Placental pericyte (primary cell): ENCODE measurements at places on chromosomes 5 and 9. TPM values are rescaled to one million over a fixed set of nuclear protein-coding genes. Genes with fewer than 3 reads are reported as not detected.

Gene DNAJC25
- 8.6 and 13.8 TPM in 2 replicates for total RNA-seq

Gene NPR3
- total RNA-seq = 2.0 and 6.4 TPM in 2 replicates

Gene IL3
- not detected in 2 replicates for total RNA-seq

Gene OR1Q1
- total RNA-seq = not detected in 2 replicates

Gene NUTM2G
- not detected in 2 replicates for total RNA-seq

Gene AHRR
- total RNA-seq = 55.8 and 58.2 TPM in 2 replicates

Gene CDH10
- 0.29 TPM in 1 of 2 replicates, not detected in the other for total RNA-seq

Gene MARCHF3
- total RNA-seq = 22.5 and 44.0 TPM in 2 replicates

Gene SYK
- under 0.01 TPM in 1 of 2 replicates, not detected in the other for total RNA-seq

Gene TMC1
- 0.86 TPM in 1 of 2 replicates, not detected in the other for total RNA-seq

Gene HSPB3
- 1.0 and 3.1 TPM in 2 replicates for total RNA-seq

Gene SH2D3C
- total RNA-seq = 0.22 TPM in 1 of 2 replicates, not detected in the other

Gene GPX8
- total RNA-seq = 102 and 145 TPM in 2 replicates

Gene RANBP17
- total RNA-seq = 13.6 and 42.2 TPM in 2 replicates

Gene SEMA4D
- total RNA-seq = under 0.01 TPM in 1 of 2 replicates, not detected in the other

Gene TMEM174
- total RNA-seq = not detected in 2 replicates

Gene PCDHB9
- 0.14 TPM in 1 of 2 replicates, not detected in the other for total RNA-seq

Gene PTGES
- 3.9 and 138 TPM in 2 replicates for total RNA-seq

Gene SPINK6
- total RNA-seq = not detected in 2 replicates

Gene NTNG2
- 1.1 and 2.8 TPM in 2 replicates for total RNA-seq

Gene QRFP
- total RNA-seq = not detected in 2 replicates

Gene LAMC3
- total RNA-seq = 0.44 and 2.1 TPM in 2 replicates

Gene LECT2
- not detected in 2 replicates for total RNA-seq

Gene INSL6
- total RNA-seq = 0.22 TPM in 1 of 2 replicates, not detected in the other
